ENCODE measurements at places on chromosomes 16 and 17.

DNA sequence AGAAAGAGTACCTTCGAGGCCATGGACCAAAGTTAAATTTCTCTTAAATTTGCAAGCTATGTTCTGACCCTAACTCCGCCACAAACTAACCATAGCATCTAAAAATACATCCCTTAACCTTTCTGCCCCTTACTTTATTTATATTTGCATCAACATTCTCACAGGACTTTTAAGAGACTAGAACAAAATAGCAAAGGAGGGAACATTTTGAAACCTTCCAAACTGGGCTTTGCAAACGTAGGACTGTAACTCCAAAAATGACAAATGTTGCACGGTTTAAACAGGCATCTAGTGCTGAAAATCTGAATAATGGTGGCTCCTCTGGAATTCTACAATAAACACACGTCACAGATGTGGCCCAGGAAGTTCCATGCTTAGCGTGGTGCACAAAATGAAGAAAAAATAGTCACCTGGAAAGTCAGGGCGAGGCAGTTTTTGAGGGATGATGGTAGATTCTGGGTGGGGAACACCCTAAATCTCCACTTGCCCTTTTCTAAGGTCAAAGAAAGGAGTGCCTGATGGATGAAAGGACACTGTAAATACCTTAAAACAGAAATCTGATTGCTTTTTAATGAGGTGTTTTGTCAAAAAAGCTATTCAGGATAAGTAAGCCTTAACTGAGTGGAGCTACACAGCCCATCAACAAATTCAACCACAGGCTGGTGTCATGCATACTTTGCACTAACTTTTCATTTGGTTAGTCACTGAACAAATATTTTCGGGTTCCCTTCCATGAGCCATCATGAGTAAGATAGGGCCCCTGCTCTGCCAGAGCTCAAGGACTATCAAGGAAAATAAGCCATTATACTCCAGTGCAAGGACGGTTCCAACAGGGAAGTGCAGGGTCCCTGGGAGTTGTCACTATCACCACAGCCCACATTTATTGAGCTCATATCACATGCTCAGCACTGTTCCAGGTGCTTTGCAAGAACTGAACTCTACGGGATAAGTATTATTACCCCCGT is 21.2 kb downstream of the ARHGAP17 start:
- DNase-seq: no peak

DNA sequence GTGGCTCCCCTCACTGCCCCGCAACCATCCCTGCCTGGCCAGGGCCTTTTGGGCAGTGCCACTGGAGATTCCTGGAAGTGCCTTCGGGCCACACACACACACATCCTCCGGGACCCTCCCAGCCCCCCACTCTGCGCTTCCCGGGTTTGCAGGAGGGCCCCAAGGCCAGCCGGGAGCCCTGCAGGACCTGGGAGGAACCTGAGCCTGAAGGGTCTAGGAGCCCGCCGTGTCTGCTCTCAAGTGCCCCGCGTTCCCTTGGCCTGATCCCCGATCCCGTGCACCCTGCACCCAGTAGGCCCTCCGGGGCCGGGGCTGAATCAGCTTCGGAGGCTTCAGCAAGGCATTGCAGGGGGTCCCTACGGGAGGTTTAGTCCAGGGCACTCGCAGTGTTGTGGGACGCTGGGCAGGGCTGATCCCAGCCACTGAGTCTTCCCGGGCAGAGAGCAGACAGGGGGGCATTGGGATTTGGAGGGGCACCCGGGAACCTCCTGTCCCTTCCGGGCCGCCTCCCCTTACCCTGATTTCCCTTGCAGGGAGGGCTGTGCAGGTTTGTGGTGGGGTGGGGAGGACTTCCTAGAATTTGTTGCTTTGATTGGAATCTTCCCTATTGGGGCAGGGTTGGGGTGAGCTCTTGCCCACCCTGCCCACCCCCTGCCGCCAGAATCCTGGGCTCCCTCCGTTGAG is 36.9 kb downstream of the TMEM235 start:
- DNase-seq: no peak

GRCh38 chr17:15516150-15516549 is 47.1 kb downstream of the TVP23C start:
- DNase-seq: no peak

- no peak for DNase-seq
Measured at GRCh38 chr17:2198927-2199326, 104.7 kb downstream of the SMG6 start.

DNA sequence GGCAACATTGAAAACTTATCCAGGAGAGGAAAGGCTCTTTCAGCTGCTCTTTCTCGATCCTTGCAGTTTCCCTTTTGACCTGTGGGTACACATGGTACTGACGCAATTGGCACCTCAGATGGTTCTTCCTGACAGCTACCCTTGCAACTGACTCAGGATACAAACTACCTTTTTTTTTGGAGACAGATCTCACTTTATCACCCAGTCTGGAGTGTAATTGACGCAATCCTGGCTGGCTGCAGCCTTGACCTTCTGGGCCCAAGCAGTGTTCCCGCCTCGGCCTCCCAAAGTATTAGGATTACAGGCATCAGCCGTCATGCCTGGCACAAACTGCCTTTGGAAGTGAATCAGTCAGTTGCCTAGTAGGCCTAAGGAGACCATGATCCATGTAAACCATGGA is 607.2 kb downstream of the WWOX start:
- no peak for DNase-seq

DNA sequence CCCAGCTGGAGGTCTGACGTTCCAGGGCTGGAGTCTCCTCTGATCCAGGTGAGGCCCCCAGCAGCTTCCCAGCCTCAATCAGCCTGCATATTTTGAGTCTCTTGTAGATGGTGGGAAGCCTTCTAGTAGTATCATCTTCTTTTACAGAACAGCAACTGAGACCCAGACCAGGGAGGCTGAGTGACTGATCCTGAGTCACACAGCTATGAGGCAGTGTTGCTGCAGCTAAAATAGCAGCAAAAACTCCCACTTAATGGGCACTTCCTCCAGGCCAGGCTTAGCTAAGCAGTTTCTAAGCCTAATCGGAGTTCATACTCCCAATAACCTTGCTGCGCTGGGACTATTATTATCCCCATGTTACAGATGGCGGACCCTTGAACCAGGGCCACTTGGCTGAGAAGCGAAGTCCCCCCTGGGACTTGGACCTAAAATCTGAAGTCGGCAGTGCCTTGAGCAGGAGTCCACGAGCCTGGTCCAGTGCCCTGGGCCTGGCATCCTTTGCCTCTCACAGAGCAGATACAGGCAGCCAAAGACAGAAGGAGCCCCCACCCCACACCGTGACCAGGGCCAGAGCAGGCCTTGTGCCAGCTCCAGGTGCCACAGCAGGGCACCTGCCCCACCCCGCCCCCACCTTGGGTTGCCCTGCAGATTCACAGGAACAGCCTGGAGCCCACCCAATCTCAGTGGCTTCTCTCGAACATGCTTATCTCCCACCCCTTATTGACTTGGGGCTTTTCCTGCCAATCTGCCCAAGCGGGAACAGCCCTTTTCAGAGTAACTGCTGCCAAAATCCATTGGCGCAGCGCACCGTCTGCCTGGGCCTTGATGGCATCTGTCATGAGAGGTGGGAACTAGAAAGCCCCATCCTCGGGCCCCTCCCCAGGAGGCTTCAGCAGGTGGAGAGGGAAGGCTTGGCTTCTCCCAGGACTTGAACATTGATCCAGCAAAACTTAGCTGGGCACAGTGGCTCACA is 65.1 kb downstream of the SOCS1 start:
- DNase-seq: no peak

- DNase-seq: no peak
Measured at GRCh38 chr17:70256751-70257150, 87.4 kb downstream of the KCNJ2 start.

GRCh38 chr16:66621973-66622372 is 17.5 kb downstream of the CMTM3 start:
- no peak for DNase-seq

GRCh38 chr17:19718041-19718612 is 1.7 kb upstream of the SLC47A2 start:
- DNase-seq: no peak

- DNase-seq: no peak
Measured at GRCh38 chr17:64326420-64327054, 63.5 kb upstream of the TEX2 start.
